ENCODE measurements at places on chromosomes 12 and 14.

DNA sequence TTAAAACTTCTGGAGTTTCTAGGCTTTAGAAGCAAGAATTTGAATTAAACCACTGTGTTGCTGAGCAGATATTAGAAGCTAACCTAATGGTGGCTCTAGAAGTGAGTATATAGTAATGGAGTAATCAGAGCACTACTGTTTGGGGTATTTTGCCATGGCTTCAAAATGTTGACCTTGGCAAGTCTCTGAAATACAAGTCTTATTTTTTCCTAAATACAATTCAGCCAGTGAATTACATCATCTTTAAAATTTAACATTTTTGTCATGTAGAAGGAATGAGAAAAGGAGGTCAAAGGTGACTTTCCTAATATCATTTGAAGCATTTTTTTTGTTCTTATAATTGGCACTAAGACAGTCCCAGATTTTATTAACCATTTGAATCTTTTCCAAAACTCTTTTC, 25.2 kb downstream of the PMCH start:
- no peak for DNase-seq

GRCh38 chr12:127984386-127985055, 282.4 kb upstream of the TMEM132C start:
- DNase-seq, result no peak

DNA sequence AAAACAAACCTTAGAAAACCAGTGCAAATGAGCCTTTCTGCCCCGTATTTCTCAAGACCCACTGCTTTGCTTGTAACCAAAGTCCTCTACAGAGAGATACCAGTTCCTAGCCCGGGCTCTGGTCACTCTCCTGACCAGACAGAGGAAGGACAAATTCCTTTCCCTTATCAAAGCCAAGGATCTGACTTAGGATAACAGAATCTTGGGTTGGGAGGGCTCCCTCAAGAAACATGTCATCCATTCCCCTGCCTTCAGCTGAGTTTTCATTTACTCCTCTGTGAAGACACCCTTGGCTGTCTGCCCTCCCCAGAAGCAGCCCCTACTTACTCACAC, 116.0 kb upstream of the PARP11 start:
- DNase-seq, result no peak

GRCh38 chr12:121116318-121117225, 16.1 kb upstream of the P2RX7 start:
- no peak for DNase-seq

GRCh38 chr14:93023039-93023438, 92.7 kb downstream of the ITPK1 start:
- no peak for DNase-seq

DNA sequence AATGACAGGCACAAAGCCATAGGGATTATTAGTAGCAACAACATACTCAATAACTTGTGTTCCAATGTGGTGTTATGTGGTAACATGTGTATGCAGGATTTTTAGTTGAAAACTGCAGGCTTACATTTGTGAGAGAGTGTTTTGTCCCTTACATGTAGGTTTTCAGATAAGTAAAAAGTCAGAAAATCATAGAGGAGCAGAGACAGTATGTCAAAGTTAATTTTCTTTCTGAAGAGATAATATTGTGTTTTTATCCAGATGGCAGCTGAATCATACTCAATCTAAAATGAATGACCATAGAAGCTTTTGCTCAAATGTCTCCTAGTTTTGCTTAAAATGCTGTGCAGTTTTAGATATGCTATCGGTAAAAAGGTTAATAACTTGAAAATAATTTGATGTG, 277.0 kb downstream of the TRHDE start:
- no peak for DNase-seq

GRCh38 chr14:32897698-32898064, 41.0 kb upstream of the NPAS3 start:
- no peak for DNase-seq

DNA sequence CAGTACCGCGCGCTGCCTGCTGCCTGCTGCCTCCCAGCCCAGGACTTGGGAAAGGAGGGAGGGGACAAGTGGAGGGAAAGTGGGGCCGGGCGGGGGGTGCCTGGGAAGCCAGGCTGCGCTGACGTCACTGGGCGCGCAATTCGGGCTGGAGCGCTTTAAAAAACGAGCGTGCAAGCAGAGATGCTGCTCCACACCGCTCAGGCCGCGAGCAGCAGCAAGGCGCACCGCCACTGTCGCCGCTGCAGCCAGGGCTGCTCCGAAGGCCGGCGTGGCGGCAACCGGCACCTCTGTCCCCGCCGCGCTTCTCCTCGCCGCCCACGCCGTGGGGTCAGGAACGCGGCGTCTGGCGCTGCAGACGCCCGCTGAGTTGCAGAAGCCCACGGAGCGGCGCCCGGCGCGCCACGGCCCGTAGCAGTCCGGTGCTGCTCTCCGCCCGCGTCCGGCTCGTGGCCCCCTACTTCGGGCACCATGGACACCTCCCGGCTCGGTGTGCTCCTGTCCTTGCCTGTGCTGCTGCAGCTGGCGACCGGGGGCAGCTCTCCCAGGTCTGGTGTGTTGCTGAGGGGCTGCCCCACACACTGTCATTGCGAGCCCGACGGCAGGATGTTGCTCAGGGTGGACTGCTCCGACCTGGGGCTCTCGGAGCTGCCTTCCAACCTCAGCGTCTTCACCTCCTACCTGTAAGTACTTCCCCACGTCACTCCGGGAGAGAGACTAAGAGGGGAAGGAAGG, at the start of gene LGR5:
Gene LGR5, plus strand, starts transcription at position 186 of the 732 bp plus-strand sequence. Its CDS starts 283 bp downstream, at position 469.
- DNase-seq, result peak; percentile 58

GRCh38 chr12:10557329-10557728, 51.6 kb downstream of the EIF2S3B start:
- no peak for DNase-seq

GRCh38 chr12:88591343-88591742, 11.1 kb upstream of the KITLG start:
- no peak for DNase-seq

GRCh38 chr14:81509838-81510452, 23.7 kb downstream of the SEL1L start:
- no peak for DNase-seq

DNA sequence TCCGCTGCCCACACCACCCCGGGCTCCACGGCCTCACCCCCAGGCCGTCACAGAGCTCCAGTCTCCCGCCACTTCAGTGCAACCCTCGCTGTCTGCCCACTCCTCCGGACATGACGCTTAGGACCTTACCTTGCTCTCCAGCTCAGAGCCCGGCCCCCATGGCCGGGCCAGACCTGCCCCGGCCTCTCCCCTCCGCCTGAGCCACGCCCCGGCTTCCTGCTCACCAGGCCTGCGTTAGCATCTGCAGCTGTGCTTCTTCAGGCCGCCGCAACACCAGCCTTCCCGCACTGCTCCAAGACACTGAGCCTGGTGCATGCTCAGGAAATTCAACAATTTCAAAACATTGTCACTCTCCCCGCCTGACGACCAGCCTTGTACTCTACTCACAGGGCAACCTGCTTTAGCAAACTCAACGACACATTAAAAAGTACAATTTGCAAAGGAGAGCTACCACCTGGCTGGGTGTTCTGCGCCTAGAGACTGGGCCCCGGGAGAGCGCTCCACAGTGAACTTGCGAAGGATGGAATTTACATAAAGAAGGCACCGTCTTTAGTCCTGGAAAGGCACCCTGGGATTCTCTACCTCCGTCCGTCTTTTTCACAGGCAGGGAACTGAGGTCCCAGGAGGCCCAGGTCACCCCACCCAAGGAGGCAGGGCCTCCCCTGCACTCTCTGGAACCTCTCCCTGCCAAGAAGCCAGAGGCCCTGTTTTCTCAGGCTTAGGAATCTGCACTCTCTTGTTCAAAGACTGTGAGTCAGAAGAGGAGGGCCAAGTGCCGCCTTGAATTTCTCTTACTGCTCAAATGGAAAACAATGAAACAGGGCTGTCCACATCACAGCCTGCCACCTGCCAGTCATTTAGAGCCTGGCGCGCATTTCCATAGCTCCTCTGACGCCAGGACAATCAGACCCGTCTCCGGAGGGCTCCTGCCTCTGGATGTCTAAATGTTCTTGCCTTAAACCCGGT, 51.3 kb downstream of the STX2 start:
- no peak for DNase-seq

GRCh38 chr14:34951286-34951685, 31.5 kb upstream of the SRP54 start:
- DNase-seq, result no peak

DNA sequence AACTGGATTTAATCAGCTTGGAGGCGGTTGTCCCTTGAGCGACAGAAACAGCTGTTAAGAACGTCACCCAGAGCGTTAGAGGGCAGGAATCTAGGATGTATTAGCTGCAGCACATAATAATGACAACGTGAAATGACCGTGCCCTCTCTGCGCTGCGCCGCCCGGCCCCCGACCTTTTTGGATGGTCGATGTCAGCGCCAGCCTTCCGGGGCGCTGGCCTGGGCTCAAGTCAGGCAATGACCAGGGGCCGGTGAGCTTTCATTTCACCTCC, 427 bp upstream of the TMEM120B start:
- peak; percentile 40 for DNase-seq

GRCh38 chr14:35331605-35332516, 39.7 kb downstream of the PSMA6 start:
- no peak for DNase-seq

GRCh38 chr12:24534622-24535021, 414.3 kb downstream of the BCAT1 start:
- DNase-seq, result no peak

- no peak for DNase-seq
Observed at GRCh38 chr12:30098677-30099076, 314.9 kb upstream of the TMTC1 start.

DNA sequence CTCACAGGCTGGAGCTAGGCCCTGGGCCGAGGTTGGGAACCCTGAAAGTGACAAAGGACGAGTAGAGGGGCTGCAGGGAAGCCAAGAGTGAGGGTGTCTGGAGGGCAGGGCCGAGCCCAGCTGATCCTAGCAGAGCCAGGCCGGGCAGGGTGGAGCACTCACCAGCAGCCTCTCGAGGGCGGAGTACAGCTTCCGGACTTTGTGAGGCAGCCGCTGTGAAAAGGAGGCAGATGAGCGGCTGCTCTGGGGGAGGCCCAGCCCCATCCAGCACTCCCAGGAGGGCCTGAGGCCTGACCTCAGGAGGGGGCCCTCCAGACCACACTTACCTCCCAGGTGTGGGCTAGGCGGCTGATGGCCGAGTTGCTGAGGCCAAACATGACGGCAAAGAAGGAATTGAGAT, 14.7 kb upstream of the ENDOU start:
- no peak for DNase-seq

- no peak for DNase-seq
Observed at GRCh38 chr12:116266631-116267349, 10.7 kb downstream of the MED13L start.

DNA sequence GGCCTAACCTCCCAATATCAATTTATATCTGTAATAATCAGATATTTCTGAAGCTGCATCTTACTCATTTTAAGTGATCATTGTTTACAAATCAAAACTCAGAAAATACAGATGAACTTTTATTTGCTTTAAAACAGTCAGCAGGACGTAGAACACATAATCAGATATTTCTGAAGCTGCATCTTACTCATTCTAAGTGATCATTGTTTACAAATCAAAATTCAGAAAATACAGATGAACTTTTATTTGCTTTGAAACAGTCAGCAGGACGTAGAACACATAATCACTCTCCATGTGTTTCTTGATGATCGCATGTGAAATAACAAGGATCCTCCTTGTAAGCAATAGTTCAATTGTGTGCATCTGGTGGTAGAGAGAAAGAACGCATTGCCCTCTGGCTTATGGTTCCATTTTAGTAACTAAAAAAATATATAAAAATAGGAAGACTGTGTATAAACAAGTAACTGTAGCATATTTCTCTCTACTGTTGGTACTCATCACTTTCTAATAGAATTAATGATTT, 15.0 kb upstream of the TMTC2 start:
- DNase-seq, result no peak

DNA sequence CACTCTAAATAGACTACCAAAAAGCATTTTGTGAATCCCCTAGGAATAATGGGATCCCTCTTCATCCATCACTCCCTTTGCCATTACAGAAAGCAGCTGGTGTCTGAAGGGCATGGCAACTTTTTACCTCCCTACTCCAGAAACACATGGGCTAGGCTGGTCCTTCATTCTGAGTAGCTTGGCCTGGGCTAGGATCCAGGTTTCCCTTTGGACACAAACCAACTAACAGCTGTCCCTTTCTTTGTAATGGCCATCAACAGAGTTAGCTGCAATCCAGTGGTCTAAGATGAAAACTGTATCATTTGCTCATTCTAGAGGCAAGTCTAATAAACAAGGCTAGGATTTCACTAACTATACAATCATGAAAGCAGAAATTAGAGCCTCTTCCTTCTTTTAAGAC, 7.4 kb downstream of the GRIN2B start:
- DNase-seq, result no peak

Measured in NCI-H146 (cell line).